ENCODE measurements at places on chromosomes 12 and 14.

- no peak for DNase-seq
These were observed 90.4 kb upstream of the GRIN2B start for GRCh38 chr12:14071833-14072232.

GRCh38 chr12:50564237-50564947, 59.6 kb downstream of the DIP2B start:
- no peak for DNase-seq

GRCh38 chr12:48189331-48190125, 6.1 kb downstream of the CCDC184 start:
- peak; percentile 79 for DNase-seq

DNA sequence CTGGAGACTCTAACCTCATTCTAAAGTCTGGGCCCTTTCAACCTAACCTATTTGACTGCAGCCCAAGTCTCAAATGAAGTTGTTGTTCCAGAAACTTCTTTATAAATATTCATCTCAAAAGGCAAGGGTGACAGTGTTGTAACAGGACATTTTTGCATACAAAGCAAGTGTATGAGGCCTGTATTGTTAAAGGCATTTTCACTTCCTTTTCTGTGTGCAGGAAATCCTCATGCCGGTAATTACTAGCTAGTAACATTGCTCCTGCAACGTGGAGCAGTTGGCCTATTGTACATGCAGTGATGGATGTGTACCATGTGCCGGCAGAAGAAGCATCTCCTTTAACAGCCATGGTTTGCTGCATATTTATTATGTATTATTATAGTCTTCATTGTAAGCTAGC, 156.5 kb upstream of the RMST start:
- DNase-seq, result no peak

DNA sequence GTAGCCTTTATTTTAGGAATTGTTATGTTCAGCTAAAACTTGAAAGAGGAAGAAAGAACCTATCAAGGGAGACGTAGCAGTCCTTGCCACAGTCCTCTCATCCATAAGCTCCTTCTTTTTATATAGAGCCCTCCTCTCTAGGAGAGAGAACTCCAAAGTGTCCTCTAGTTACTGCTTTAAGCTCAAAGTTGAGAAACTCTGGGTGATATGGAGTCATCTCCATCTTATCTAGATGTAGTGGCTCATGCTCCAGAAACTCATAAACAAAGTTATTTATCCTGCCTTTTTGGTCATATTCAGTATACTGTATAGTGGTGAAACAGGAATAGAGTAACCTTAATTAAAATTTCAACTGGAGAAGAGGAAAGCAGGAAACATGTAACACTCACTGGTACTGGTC, 90.4 kb upstream of the ATF7IP start:
- no peak for DNase-seq

DNA sequence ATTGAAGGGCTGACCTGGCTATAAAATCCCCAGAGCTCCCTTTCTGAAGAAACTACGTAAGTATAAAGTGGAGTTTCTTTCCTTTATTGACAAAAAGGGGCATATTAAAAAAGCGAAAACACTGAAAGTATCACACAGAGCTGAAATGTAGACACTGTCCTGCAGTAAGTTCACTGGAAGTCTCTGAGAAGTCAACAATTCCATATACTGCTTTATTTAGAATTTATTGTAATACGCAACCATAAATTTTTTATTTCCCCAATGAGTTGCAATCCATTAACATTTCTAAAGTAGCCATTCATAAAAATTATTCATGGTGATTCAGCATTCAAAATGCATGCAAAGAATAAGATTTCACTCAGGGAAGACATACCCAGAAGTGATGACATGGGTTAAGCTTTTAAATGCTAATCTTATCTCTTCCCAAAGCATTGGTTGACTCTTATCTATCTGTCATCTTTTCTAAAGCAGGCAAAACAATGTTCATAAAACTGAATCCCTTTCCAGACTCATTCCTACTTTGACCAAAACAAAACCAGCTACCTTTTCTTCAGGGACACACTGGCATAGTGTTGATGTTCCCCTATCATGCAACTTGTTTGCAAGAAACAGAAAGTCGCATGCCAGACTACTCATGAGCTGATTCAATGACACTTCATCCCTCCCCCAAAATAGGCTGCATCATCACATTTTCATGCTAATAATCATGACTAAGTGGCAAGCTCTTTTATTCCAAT, 17.3 kb downstream of the KITLG start:
- DNase-seq, result no peak

DNA sequence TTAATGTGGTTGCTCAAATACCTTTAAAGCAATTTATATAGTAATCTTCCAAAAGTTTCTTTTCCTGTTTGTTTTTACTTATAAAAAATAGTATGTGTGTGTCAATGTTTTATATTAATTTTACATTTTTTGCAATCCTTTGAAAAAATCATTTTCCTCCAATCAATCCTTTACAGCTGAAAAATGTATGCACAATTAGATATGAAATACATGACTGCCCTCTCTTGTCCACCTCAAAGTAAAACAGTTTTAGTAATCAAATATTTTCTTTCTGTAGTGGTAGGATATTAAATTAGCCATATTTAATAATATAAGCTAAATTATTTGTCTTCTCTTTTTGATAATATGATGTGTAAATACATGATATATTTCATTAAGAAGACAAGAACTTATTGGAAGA, 269.9 kb downstream of the ADAMTS20 start:
- DNase-seq, result no peak

- no peak for DNase-seq
These were observed 66.3 kb downstream of the RBM19 start for GRCh38 chr12:113899561-113900471.

DNA sequence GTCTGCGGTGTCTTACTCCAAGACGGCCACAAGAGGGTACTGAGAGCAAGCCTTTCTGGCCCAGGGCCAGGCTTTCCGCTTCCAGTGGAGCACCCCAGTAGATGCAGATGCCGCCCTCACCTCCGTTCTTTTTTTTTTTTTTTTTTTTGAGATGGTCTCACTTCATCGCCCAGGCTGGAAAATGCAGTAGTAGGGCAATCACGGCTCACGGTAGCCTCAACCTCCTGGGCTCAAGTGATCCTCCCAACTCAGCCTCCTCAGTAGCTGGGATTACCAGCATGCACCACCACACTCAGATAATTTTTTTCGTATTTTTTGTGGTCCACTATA, 5.6 kb upstream of the LBHD2 start:
- DNase-seq, result peak; percentile 83

- DNase-seq, result no peak
These were observed 34.2 kb downstream of the PTGER2 start for GRCh38 chr14:52348279-52348678.

DNA sequence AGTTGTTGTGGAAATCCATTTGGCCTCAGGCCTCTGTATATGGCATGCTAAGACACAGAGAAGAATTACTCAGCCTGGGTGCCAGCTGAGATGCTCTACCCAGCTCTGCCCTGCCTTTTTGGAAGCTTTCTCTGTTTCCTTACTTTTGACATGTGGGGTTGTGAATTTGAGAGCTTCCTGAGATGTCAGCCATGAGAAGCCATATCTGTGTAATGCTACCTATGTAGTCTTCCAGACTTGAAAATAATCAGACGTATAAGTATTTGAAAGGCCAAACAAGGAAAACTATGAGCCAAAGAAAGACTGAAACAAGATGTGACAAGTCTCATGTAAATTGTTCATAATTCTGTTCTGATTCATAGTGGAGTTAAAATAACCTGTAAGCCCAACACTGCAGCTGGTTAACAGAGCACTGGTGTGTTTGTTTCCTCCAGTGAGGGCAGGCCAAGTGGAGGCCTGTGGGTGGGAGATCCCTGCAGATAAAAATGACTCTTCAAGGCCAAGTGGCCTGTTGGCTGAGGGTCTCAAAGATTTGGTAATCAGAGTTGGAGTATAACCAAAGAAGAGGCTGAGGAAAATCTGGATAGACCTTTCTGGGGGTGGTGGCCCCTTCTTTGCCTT, 94.0 kb downstream of the TMX1 start:
- no peak for DNase-seq

DNA sequence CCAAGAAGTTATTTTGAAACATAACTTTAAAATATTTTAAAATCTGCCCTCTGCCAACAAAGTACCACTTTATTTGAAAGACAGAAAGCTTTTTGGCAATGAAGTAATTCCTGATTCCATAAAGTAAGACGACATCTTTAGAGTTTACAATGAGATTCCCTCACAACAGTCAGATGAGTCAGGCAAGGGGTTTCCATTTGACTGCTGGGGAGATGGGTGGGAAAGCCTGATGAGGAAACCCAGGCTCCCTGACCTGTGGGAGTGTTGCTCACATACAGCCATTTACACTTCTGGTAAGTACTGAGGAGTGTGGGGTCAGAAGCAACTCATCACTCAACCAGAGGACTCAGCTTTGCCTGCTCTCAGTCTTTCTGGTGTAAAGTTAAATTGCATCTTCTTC, 10.2 kb downstream of the KITLG start:
- no peak for DNase-seq

- DNase-seq, result peak; percentile 25
These were observed 54.1 kb downstream of the PLXNC1 start for GRCh38 chr12:94202245-94203180.
